ENCODE measurements at places on chromosomes 12 and 14. TPM values are rescaled to one million over a fixed set of nuclear protein-coding genes. Genes with fewer than 3 reads are reported as not detected.

DNA sequence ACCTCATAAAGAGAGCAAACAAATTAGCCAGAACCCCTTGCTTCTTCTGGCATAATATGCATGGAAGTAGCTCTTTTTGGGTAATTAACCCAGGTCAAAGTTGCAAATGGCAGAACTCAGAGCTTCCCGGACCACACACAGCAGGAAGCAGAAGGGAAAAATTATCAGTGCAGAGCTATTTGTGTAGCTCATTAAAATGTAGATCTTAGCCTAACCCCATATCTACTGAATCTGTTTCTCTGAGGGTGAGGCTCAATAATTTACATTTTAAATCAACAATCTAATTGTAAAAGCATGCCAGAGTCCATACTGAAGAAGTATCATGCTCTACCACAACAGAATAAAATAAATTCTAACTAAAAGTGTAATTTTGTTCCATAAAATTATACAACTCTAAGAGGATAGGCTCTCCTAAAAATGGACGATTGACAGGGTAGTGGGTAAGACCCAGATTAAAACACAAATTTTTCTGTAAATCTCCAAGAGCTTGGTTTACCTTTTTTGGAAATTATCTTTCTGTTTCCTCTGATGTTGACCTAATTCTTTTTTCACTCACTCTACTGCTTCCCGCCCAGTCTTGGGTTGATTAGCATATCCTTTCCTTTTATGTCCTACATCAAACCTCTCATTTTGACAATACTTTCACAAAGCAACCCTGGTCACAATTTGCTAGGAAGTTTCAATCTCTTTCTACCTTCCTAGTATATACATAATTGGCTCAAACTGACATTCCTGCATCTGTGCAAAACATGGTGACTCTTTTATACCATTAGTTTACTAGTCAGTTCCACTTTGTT is 213.3 kb upstream of the SLC16A7 start:
- peak; percentile 47 for DNase-seq

C12orf56 gene
- polyA plus RNA-seq: 2.5 TPM

OR10A7 gene
- not detected for polyA plus RNA-seq

SPATS2 gene
- 30.7 TPM for polyA plus RNA-seq

- DNase-seq: no peak
These were observed 1067.3 kb downstream of the LRFN5 start for GRCh38 chr14:42673963-42674362.

DNA sequence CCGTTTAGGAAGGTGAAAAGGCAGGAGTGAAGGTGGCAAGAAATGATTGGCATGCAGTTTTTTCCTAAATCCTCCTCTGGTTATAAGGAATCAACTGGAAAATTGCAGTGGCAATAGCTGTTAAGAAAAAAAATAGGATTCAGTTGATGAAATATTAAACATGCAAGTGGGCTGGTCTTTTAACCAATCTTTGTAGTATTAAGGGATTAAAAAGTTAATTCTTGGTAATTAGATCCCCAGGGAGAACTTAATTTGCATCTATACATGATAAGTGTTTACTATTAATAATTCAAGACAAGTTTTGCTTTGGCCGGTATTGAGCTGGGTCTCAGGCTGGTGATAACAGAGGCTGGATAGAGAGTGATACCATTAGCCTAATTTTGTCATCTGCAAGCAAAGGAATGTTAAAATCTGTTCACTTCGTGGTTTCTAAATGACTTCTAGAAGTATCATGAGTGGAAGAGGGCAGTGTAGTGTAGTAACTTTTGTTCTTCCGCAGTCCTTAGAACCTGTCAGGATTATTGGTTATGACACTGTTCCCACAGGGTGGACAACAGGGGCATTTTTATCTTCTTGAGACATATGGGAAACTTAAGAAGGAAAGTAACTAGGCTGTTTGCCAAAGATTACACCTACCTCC is 118.5 kb downstream of the PRKCH start:
- no peak for DNase-seq

DNA sequence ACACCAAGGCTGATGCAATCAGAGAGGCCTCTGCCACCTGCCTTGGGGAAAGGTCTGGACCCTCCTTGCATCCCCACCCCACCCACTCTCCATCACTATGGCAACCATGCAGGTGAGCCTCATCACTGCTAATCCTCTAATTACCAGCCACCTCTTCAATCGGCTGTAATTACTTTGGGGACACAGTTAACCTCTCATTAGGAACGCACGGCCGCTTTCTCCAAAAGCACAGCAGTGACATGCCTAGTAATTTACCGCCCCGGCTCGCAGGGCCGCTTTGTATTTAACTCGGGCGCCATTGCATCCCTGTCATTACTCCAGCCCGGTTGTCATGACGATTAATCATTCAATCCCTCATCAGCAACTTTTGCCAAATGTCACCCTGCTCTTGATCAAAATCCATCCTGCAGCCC is 36.3 kb upstream of the FAM222A start:
- DNase-seq: peak; percentile 79

DBX2 gene
- polyA plus RNA-seq: 0.61 TPM

OR4Q3 gene
- not detected for polyA plus RNA-seq

DNA sequence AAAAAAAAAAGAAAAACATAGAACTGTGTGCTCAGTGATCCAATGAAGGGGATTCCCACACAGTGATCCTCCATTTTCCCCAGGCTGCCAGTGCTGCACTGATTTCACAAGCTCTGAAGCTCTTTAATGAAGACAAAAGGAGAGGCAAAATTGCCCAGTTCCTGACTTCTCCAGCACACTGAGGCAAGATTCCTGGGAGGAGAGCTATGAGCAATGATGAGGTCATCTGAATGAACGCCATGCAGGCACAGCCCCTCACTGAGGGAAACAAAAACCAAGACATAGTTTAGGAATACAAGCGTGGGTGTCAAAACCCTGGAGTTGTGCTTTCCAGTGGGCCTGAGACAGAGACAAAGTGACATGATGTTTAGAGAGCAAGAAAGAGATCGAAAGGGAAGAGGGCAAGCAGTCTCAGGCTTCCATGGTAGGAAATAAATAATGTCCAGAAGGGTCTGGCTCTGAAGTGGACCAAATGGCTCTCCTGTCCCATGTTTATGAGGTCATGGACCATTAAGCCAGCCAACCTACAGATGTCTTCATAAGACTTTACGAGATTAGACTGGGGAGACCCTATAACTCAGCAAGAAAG is 40.9 kb upstream of the SMUG1 start:
- DNase-seq: no peak

DNA sequence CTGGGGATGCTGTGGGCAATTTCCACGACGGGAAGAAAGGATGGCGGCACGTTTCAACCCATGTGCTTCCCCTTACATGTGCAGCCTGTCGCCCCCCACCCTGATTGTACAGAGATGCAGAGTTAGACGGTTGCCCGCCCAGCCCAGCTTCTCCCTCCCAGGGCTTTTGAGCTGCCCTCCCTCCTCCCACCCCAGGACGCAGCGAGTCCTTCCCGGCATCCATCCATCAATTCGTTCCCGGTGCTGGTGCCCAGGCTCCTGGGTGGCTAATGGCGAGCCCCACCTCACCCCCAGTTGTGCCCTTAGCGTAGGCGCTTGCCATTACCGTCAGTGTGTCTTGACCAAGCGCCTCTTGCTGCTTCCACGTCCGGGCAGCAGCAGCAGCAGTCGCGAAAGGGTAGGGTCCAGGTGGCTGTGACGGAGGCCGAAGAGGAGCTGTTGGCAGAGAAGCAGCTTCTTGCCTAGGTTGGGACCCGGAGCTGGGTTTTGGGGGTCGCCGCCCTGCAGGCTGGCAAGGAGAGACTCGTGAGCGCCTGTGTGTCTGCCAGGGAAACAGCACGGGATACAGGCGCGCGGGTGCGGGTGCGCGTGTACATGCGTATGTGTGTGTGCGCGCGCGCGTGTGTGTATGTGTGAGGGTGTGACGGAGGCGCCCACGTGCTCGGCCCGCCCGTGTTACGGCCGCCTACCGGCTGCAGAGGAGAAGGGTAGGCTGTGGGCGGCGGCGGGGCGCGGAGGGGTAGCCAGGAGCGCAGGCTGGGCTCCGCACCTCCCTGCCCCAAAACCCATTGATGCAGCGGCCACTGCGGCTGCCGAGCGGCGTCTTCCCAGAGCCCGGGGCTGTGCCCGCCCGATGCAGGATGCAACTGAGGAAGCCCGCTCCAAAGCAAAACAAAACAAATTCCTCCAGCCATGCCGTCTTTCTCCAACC is at the start of gene SLC6A15:
TSS of gene SLC6A15 (minus strand) at position 602 of the 931 bp plus-strand sequence. CDS start 20,679 bp downstream, outside the sequence.
- DNase-seq: peak; percentile 98

DNA sequence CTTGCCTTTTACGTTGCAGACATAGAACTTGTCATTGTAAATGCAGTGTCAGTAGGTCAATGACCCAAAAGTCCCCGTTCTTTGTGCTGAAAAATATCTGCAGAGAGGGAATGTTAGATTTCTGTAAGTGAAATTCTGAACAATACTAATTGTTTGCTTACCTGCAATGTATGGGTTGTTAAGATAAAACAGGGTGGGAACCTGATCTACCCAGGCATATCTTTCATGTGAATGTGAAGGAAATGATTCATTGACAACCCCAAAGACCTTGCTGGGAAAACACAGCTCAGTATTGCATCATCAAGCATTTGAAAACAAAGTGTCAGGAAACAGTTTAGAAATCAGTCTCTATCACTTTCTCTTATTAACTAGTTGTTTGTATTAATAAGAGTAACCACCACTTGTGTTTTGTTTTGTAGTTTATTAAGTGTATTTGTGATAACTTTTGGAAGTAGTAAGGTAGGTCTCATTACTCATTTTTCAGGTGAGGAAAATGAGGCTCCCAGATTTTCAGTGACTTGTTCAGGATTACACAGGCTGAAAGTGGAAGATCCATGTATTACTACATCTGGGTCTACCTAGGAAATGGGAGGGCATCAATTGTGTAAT is 57.9 kb upstream of the SLC38A2 start:
- DNase-seq: no peak

AHNAK2 gene
- 6.6 TPM for polyA plus RNA-seq

GRCh38 chr12:38903596-38903995 is 1.8 kb downstream of the CPNE8 start:
- DNase-seq: peak; percentile 25

TOMM20L gene
- not detected for polyA plus RNA-seq

- no peak for DNase-seq
These were observed 188.9 kb downstream of the ADAMTS20 start for GRCh38 chr12:43362910-43363694.

CATSPERB gene
- not detected for polyA plus RNA-seq

- DNase-seq: no peak
These were observed 30.6 kb downstream of the NAA30 start for GRCh38 chr14:57420986-57421385.

NXPH4 gene
- polyA plus RNA-seq: 41.8 TPM

PLEKHG7 gene
- not detected for polyA plus RNA-seq

DNA sequence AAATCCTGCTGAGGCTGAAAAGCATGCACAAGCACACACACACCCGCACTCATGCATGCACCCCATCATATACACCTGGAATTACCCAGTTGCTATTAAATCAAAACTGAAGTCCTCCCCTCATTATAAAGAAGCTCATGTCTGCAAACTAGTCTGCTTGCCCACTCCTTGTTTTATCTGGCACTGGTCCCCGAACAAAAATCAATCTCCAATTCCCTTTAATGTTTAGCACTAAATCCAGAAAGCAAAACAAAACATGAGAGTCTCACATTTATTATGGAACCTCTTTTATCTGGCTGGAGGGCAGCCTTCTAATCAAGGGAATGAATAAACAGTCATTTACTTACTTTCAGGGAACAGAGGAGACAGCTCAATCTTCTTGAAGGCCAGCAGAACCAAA is 1093.4 kb upstream of the FLRT2 start:
- no peak for DNase-seq

CMTM5 gene
- polyA plus RNA-seq: 92.0 TPM

BEGAIN gene
- polyA plus RNA-seq: 19.3 TPM

BDKRB2 gene
- polyA plus RNA-seq: 0.83 TPM

DPPA3 gene
- not detected for polyA plus RNA-seq

DNA sequence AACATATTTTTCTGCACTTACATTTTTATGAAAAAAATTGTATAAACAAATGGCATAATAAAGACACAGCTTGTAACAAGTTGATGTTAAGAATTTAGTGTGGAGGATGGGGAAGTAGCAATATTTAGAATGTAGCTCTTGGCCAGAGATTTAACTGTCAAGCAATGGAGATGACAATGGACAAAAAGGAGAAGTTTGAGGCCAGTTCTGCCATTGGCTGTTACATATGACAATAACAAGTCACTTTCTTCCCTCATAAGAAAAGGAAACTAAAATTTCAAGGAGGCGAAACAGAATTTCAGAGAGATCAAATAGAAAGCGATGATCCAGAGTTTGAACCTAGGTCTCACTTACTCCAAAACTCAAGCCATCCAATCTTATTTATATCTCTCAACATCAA is 122.8 kb upstream of the CCDC175 start:
- DNase-seq: no peak

DNA sequence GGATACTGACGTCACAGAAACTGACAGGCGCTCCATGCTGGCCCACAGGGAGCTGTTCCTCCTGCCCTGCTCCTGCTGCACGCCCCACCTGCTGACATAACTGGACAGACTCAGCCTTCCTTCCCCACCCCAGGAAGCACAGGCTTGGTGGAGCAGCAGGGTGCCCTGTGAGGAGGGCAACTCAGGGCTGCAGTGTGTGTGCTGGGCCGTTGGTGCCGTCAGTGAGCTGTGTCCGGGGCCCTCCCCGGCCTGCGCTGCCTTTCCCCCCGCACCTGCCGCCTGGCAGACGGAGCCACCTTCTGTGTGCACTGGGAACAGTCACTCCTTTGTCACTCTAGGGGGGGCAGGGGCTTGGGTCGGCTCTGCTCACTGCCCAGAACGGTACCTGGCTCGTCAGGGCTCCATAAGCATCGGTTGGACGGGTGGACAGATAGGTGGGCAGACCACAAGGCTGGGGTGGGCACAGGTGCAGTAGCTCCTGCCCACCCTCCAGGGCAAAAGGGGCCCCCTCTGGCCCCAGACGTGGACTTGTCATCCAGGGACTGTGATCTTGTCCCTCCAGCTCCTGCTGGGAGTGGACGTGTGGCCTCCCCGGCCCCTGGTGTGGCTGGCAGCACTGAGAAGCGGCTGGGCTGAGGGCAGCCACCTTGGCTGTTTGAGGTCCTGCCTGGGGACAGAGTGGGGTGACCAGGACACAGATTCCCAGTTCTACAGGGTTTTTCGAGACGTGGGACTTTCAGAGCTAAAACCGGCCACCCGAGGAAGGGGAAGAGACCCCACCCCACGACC is 32.8 kb downstream of the FBRSL1 start:
- DNase-seq: no peak

GRCh38 chr14:57870686-57871457 is 5.0 kb upstream of the SLC35F4 start:
- no peak for DNase-seq

- DNase-seq: no peak
These were observed 425.4 kb downstream of the SLC16A7 start for GRCh38 chr12:60021235-60021634.
